Activated naive CD8-positive, alpha-beta T cell treated with anti-CD3 and anti-CD28 coated beads, Interleukin-2, amount 50 U/mL, for 24 hours (primary cell): ENCODE measurements at places on chromosomes 3 and 15.

- H3K4me1 ChIP-seq: peaks cover 4% of the 10 kb centered on the region
- no peaks in the 10 kb centered on the region for H3K36me3 ChIP-seq
- DNase-seq: no peak
- no peak overlapping the region for H3K27ac ChIP-seq
Observed at GRCh38 chr3:193829781-193830180, 236.8 kb downstream of the OPA1 start.

- H3K27ac ChIP-seq: no peak overlapping the region
- no peak overlapping the region for H3K4me3 ChIP-seq
- peaks cover 4% of the 10 kb centered on the region for H3K27me3 ChIP-seq
- DNase-seq: no peak
Observed at GRCh38 chr3:171936191-171936841, 93.2 kb downstream of the TMEM212 start.

GRCh38 chr15:79211481-79211880 is 71.0 kb upstream of the ANKRD34C start:
- no peak overlapping the region for H3K27ac ChIP-seq
- H3K27me3 ChIP-seq: peaks cover 24% of the 10 kb centered on the region
- no peaks in the 10 kb centered on the region for H3K4me1 ChIP-seq
- H3K4me3 ChIP-seq: no peak overlapping the region

- H3K27ac ChIP-seq: peak overlapping the region; percentile 87
- H3K4me3 ChIP-seq: peak overlapping the region; percentile 85
- H3K36me3 ChIP-seq: no peaks in the 10 kb centered on the region
- H3K27me3 ChIP-seq: peaks cover 2% of the 10 kb centered on the region
- peaks cover 24% of the 10 kb centered on the region for H3K4me1 ChIP-seq
- no peak for DNase-seq
Observed at GRCh38 chr3:107432013-107432515, 54.8 kb downstream of the CCDC54 start.

DNA sequence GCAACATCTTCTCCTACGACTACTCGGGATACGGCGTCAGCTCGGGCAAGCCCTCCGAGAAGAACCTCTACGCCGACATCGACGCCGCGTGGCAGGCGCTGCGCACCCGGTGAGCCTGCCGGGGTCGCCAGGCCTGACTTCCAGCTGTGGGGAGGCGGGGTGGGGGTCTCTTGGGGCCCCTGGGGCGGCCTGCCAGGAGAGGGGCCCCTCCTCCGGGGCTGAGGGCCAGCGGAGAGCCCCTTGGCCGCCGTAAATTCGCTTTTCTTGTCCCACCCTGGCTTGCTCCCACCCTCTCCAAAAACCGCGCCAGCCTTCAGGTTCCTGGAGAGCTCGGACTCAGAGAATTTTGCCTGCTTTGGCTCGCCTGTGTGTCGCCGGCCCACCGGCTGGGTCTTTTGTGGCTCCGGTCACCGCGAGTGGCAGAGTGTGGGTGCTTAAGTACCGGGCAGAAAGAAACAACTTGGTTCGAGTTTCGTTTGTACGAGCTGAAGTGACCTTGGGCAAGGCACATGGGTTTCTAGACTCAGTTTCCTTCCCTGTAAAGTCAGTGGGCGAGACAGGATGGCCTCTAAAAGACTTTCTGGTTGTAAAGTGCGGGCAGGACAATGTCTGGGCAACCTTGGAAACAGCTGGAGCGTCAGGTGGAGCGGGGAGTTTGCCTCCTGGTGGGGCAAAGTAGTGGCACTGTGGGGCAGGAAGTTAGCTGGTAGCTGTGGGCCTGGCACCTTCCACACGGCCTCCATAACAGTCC is 976 bp downstream of the ABHD17C start:
- peaks cover 23% of the 10 kb centered on the region for H3K4me1 ChIP-seq
- H3K36me3 ChIP-seq: no peaks in the 10 kb centered on the region
- H3K27me3 ChIP-seq: peaks cover 21% of the 10 kb centered on the region
- H3K27ac ChIP-seq: peak overlapping the region; percentile 81
- peak; percentile 31 for DNase-seq
- peak overlapping the region; percentile 85 for H3K4me3 ChIP-seq
